ENCODE measurements at places on chromosomes 3 and 15.

DNA sequence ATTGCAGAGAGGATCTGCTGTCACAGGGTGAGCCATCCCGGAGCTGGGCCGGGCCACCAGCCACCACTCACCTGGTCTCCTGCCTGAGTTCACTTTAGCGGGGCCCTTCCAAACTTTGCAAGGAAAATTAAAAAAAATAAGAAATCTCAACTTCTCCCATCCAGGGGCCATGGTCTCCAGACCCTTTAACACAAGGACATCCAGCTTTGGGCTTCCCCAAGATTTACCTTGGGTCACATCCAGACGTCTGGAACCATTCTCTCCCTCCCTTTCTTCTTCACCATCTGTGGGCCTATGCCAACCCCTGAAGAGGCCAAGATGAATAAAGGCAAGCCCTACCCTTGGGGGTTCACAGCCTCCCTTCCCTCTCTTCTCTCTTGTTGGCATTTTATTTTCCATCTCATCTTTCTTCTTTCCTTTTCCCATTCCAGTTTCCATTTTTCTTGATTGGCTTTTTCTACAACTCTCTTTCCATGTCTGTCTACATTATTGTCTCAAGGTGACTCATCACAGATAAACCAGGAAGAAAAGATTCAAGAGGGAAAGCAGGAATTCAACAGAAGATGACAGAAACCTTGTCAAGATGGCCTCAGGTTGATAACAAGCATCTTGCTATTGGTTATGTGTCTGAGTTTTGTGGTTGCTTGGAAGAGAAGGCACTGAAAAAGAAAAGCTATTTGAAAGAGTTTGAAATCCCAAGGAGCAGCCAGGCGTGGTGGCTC lies 49.5 kb downstream of the ITGA11 start:
- no peak for DNase-seq

DNA sequence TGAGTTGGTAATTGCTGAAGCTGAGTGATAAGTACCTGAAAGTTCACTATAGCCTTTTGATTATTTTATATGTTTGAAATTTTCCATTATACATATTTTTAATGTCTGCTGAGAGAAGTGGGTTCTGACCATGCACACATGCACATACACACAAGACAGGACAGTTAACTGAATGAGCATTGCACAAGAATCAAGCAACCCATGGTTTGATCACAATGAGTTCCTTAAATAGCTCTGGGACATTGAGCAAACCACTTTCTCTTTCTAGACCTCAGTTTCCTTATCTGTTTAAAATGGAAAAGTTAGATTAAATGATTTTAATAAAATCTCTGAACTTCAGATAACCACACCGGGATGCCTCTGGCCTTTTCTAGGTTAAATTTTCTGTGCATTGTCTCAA lies 26.7 kb downstream of the SNTN start:
- no peak for DNase-seq

DNA sequence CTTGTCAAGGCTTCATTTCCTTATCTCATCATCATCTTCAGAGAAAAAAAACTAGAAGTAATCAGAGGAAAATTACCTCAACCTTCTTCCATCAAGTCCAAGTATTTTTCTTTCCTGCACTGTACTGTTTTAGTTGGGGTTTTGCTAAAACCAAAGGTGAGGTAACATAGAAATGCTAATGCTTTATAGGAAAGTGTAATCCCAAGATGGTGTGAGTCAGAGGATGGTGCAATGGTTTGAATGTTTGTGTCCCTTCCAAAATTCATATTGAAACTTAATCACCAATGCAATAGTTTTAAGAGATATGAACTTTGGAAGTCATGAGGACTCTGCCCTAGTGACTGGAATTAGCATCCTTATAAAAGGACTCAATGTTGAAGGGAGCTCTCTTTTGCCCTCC lies 79.5 kb downstream of the KBTBD8 start:
- no peak for DNase-seq

GRCh38 chr3:6861625-6862000 lies 698 bp downstream of the GRM7 start:
- peak; percentile 11 for DNase-seq

- no peak for DNase-seq
Observed at GRCh38 chr3:48128774-48129173, 59.4 kb downstream of the CDC25A start.

GRCh38 chr3:25033407-25034029 lies 394.5 kb upstream of the RARB start:
- peak; percentile 79 for DNase-seq

DNA sequence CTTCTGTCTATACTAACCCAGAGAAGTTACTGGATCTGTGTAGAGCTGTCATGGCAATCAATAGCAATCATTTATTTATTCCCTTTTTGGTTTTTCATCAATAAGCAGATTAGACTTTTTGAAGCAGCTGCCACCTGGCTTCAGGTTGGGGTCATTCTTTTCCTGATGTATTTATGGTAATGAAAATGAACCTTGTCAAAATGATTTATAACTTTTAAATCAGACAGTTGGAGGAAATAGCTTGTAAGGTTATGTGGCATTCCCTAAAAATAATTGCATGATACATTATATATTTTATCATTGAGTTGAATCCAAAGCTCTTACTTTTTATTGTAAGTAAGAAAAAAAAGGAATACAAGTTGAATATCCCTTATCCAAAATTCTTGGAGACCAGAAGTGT lies 8.6 kb downstream of the TIPARP start:
- DNase-seq: no peak

DNA sequence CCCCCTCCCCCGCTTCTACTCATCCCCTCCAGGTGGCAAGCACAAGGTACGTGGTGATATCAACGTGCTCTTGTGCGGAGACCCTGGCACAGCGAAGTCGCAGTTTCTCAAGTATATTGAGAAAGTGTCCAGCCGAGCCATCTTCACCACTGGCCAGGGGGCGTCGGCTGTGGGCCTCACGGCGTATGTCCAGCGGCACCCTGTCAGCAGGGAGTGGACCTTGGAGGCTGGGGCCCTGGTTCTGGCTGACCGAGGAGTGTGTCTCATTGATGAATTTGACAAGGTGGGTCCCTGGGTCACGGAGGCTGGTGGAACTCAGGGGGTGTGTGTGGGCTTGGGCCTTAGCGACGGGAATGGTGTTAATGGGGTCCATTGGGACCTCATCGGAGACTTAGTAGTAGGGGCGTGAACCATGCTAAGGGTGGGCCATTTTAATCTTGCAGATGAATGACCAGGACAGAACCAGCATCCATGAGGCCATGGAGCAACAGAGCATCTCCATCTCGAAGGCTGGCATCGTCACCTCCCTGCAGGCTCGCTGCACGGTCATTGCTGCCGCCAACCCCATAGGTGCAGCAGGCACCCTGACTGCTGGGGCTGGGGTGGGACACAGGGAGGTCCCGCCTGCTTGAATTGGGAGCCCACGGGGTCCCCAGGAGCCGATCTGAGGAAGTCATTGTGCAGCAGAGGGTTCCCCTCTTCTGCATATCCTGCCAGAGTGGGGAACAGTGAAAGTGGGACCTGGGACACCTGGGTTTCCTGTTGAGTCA lies 12.0 kb upstream of the PODXL2 start:
- DNase-seq: no peak

GRCh38 chr15:75867449-75867848 lies 24.2 kb downstream of the UBE2Q2 start:
- DNase-seq: no peak

DNA sequence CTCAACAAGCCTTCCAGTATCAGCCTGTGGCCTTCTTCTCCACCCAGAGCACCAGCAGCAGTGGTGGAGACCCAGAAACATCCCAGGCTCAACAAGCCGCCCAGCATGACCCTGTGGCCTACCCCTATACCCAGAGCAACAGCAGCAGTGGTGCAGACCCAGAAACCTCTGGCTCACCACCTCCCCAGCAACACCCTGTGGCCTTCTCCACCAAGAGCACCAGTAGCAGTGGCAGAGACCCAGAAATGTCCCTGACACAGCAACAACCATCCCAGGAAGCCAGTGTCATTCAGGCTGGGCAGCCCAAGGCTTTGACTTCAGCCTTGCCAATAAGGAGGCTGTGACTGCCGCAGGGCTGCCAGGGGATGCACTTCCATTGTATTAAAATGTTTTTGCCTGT lies 16.3 kb upstream of the EMC3 start:
- no peak for DNase-seq

- no peak for DNase-seq
Observed at GRCh38 chr3:15602146-15602536, 596 bp downstream of the BTD start.

DNA sequence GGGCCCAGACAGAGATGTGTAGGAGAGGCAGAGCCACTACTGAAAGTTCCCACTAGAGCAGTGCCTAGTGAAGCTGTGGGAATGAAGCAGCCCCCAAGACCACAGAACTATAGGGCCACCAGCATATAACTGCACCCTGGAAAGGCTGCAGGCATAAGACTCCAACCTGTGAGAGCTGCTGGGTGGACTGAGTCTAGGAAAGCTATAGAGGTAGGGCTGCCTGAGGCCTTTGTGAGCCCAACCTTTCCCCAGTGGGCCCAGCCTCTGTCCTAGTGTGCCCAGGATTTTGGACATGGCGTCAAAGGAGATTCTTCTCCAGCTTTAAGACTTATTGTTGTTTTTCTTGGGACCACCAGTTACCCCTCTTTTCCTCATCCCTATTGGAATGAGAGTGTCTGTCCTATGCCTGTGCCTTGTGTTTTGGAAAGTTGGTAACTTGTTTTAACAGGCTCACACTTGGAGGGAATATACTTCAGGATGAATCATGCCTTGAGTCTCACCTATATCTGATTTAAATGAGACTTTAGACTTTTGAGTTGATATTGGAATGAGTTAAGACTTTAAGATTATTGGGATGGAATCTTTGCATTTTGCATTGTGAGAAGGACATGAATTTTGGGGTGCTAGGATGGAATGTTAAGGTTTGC lies 28.1 kb downstream of the SLMAP start:
- no peak for DNase-seq

DNA sequence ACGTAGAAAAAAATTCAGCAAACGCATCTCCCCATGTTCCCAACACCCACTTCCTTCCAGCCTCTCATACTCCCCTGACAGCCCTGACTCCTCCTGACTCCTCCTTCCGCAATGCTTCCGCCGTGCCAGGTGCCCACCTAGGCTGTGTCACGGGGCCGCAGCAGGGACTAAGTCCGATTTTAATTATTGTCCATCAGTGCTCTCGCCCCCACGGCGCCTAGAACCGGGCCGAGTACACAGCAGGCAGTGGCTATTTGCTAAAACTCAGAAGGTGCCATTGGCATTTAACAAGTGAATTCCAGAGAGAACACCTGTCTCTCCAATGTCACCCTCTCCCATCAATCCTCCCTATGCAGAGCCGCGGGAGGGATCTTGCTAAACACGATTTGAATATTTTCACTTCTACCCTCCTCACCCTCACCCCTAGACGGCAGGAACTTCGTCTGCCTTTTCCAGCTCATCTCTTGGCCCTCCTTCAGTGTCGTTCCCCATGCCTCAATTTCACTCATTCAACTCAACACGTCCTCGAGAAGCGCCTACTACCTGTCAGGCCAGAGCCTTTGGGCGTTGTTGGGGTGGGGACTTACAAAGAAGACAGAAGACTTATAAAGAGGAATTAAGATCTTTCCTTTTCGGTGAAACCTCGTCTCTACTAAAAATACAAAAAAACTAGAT lies 11.5 kb upstream of the SHF start:
- DNase-seq: peak; percentile 55

DNA sequence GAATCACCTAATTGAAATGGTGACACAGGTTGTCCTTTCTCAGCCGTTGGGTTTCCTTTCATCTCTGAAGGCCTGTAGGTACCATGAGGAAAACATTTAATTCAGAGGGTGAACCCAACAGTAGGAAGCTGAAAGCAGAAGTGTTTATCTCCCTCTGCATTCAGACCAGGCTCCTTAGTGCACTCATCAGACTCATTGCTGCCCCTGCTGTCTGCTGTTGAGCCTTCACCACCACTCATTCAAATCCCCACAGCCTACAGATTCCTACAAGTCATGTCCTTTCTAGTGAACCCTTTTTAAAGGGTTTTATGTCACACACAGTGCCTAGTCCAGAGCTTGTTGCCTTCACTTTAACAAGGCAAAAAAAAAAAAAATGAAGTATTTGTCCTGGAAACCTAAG lies 13.4 kb downstream of the WDR48 start:
- peak; percentile 69 for DNase-seq

- DNase-seq: peak; percentile 76
Observed at GRCh38 chr15:65595960-65596359, 15.0 kb downstream of the INTS14 start.

GRCh38 chr15:41254560-41254959 lies 23.5 kb downstream of the CHP1 start:
- no peak for DNase-seq

All from Ammon's horn (tissue), 1 donor.